ENCODE measurements at places on chromosomes 7 and 10. TPM values are rescaled to one million over a fixed set of nuclear protein-coding genes. Genes with fewer than 3 reads are reported as not detected.

DNA sequence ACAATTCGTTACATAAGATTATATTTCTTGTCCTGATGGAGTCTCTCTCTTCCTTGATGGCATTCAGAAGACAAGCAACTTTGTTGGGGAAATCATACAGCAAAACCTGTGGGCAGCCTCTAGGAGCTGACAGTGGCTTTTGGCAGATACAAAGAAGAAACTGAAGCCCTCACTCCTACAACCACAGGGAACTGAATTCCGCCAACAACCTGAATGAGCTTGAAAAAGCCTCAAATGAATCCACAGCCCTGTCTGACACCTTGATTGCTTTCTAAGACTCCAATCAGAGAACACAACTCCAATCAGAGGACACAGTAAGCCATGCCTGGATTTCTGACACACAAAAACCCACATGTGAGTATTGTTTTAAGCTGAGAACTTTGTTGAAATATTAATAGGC lies 576.8 kb upstream of the LRRTM3 start:
- DNase-seq: no peak

DNA sequence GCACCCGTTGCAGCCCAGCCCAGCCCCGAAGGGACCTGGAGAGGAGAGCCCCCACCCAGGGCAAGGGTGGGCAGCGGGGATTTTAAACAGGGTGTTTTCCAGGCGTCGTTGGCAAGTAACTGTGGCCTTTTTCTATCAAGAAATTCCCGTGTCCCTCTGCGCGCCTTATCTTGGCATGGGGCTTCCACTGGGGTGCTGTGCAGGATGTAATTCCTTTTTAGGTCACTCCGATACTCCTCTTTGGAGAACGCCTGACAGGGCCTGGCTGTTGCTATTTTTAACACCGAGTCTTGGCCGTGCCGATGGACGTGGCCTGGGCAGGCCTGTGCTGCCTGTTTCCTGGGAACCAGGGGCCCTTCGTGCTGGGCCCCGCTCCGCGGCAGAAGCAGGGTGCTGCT lies 93.8 kb downstream of the INPP5A start:
- no peak for DNase-seq

DNA sequence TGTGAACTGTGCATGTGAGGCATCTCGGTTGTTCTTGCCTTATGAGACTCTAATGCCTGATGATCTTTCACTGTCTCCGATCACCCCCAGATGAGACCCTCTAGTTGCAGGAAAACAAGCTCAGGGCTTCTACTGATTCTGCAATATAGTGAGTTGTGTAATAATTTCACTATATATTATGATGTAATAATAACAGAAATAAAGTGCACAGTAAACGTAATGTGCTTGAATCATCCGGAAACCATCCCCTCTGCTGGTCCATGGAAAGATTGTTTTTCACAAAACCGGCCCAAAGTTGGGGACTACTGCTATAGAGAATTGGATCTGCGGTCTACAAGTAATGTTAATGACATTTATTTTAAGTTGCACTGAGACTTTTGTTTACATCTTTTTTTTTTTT lies 126.7 kb downstream of the TPST1 start:
- no peak for DNase-seq

GRCh38 chr10:109698882-109699664 lies 224.2 kb downstream of the XPNPEP1 start:
- no peak for DNase-seq

DNA sequence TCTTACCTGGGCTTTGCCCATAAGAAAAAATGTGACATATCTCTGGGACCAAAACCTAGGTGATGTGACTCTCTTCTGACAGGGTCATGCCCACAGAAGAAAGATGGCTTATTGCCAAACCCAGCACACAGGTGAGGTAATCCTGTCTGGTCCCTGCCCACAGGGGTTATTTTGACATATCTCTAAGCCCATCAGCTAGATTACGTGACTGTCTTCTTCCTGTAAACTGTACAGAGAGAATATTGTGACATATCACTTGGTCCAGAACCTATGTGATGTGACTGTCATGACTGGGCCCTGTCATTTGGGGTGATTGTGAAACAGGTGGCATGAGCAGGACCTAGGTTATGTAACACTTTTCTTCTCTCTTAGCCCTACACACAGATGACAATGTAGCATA lies 48.8 kb upstream of the ZNF680 start:
- no peak for DNase-seq

- no peak for DNase-seq
These were observed 159.2 kb downstream of the PAXIP1 start for GRCh38 chr7:154843670-154844237.

DNA sequence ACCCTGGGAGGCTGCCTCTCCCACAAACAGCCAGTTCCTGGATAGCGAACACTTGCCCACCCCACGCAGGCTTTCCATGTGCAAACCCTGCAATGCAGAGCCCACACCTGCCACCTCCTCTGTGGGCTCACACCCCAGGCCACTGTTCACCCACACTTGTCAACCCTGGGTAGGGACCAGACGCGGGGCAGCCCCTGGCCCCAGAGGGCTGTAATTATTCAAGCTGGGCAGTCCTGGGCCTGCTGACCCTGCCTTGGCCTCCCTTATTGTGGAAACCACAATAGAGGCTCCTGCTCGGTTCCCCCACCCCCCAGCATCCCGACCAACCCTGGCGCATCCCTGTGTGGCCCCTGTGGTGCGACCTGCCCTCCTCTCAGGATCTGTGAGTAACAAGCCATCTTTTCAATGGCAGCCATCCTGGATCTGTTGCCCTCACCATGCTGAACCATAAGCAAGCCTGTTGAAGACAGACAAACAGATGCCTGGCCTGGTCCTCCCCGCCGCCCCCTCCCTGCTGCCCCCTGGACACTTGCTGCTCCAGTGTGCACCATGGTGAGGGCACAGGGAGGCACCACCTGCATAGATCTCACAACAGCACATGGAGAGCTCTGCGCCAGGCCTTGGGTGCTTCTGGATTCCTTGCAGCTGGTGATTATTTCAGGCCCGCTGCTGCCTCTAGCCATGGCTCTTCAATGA lies 15.8 kb upstream of the UBE3C start:
- DNase-seq: no peak

GRCh38 chr7:50317221-50317678 lies 12.7 kb downstream of the IKZF1 start:
- no peak for DNase-seq

- peak; percentile 78 for DNase-seq
These were observed 777 bp downstream of the BICC1 start for GRCh38 chr10:58513188-58514110.

GRCh38 chr7:89283302-89283701 lies 487.8 kb upstream of the TEX47 start:
- DNase-seq: no peak

The LBX1 gene
- total RNA-seq: not detected

The SLC25A28 gene
- 21.4 TPM for total RNA-seq

The LRRC18 gene
- not detected for total RNA-seq

The CHN2 gene
- total RNA-seq: not detected

Data from Caki2 (cell line).